Upper lobe of right lung (tissue), 1 donor: ENCODE measurements at places on chromosomes 12 and 14. TPM values are rescaled to one million over a fixed set of nuclear protein-coding genes. Genes with fewer than 3 reads are reported as not detected.

IRAK3 gene
- total RNA-seq: 44.6 TPM

NCKAP5L gene
- 23.2 TPM for total RNA-seq

- DNase-seq: no peak
These were observed 368.6 kb downstream of the BCL11B start for GRCh38 chr14:98903371-98903770.

GRCh38 chr12:113535100-113535499 is 63.4 kb upstream of the LHX5 start:
- no peak for DNase-seq

DNA sequence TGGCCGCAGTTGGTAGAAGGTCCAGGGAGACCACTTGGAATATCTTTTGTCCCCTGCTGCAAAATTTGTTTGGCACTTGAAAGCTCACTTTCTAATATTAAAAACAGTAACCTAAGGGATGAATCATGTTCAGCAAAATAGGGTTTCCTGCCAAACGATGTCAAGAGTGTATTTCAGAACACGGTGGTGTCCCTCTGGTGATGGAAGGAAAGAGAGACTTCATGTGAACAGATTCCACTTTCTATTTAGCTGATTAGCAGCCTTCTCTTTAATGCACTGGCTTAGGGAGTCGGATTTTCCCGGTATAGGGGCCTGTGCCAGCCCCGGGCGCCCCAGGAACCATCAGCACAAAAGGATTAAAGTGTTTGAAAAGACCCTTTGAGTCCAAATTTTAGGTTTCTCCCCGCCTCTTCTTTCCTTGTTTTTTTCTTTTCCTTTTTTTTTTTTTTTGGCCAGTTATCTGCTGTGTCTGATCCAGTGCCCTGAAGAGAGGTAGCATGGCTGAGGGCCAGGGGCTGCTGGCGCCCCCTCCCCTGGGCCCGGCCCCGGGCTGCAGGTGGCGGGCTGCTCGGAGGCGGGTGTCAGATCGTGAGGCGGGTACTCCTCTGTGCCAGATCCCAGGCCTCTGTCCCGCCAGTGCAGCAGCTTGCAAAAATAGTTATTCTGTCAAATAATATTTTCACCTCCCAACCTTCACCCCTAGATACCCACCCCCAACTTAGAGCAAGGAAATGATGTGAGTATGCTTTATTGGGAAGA is 88.3 kb downstream of the TESC start:
- no peak for DNase-seq
